ENCODE measurements at places on chromosomes 4 and X.

DNA sequence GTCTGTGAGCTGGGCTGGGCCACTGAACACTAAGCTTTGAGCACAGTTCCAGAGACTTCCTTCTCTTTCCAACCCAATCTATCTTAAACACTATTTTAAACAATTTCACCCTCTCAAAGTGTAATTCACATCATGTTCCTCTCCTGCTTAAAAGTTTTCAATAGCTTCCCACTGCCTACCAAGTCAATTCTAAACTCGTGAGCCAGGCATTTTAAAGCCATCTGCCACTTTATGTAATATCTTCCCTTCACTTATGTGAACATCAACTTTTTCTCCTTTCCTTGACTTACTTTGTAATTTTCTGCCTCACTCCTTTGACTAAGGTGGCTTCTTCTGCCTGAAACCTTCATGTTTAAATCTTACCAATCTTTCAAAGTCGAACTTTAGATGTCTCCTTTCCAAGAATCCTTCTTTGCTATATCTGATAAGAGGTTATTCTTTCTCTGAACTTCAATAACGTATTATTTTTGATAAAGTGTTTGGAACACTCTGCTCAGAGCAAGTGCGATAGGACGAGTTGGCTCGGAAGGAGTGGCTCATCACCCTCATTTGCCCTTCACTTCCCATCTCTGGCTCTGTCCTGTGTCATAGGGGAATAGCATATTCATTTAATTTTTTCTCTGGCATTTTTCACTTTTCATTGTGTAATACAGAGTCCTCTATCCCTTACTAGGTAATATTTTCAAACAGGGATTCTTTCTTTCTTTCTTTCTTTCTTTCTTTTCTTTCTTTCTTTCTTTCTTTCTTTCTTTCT is 13.0 kb upstream of the SPARCL1 start:
- no peak for DNase-seq

- DNase-seq: no peak
These were observed 7.2 kb downstream of the PRDM8 start for GRCh38 chr4:80204433-80205011.

- DNase-seq: no peak
These were observed 39.6 kb upstream of the PDLIM5 start for GRCh38 chr4:94412019-94412657.

DNA sequence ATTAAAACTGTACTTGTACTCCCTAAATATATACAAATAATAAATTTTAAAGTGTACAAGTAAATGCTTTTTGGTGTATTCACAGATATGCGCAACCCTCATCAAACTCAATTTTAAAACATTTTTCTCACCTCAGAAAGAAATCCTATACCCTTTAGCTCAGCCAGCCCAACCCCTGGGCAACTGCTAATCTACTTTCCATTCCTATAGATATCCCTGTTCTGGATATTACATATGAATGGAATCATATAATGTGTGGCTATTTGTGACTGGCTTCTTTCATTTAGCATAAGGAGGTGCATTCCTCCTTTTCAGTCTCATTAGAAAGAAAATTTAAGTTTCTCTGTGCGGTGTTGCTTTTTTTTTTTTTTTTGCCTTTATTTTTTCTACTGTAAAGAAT is 39.4 kb downstream of the INTU start:
- DNase-seq: no peak

- DNase-seq: no peak
These were observed 212.8 kb upstream of the PACRGL start for GRCh38 chr4:20487446-20487845.

DNA sequence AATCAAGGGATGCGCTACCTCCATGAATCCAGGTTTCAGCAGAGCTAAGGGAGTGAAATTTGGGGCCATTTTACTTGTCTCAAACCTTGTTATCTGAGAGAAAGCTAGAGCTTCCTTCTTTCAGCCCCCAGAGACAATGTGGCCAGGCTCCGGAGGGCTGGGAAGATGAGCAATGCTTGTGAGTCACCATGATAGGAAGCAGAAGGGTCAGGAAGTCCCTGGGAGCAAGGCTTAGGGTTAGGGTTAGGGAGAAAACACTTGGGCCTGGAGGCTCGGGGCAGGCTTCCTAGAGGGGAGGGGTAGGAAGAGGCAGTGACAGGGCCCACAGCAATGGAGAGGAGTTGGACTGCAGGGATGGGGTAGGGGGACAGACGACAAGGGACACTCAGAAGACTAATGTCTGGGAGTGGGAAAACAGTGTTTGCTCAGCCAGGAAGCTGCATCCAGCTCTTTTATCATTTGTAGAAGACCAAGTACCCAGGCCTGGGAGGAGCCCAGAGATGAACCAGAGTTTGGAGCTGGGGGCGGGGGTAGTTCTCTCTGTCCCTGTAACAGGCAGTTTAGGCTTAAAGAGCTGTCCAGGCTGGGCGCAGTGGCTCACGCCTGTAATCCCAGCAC is 16.4 kb upstream of the PORCN start:
- no peak for DNase-seq

GRCh38 chr4:91345632-91346031 is 958.1 kb upstream of the GRID2 start:
- no peak for DNase-seq

GRCh38 chr4:165855191-165855590 is 17.8 kb upstream of the TLL1 start:
- no peak for DNase-seq
